Small intestine (tissue), 16 donors: ENCODE measurements at places on chromosomes 2 and 18. TPM values are rescaled to one million over a fixed set of nuclear protein-coding genes. Genes with fewer than 3 reads are reported as not detected.

POTEC gene
- not detected for polyA plus RNA-seq

SP140L gene
- 13.5 TPM for polyA plus RNA-seq

MPV17 gene
- polyA plus RNA-seq = 60.4 TPM

RAPH1 gene
- 6.8 TPM for polyA plus RNA-seq

VAMP5 gene
- 12.8 TPM for polyA plus RNA-seq

MROH2A gene
- polyA plus RNA-seq = 0.54 TPM
